ENCODE measurements at places on chromosomes 5 and 9.

GRCh38 chr9:135536216-135536615, 9.7 kb upstream of the OBP2A start:
- no peak for DNase-seq

DNA sequence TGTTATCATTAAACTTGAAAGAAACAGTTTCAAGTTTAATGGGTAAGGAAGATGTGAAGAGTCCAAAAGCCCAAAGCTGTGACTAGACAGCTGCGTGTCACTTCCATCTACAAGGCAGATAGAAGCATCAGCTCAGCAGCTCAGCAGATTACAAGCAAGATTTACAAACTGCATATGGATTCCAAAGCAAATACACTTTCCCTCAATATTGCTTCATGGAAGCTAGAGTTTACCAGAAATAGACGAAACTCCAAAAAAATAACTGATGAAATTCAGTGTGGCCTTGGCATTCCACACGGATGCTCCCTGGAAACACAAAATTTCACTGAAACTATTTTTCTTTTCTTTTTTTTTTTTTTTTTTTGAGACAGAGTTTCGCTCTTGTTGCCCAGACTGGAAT, 17.9 kb downstream of the MYO10 start:
- DNase-seq = no peak

DNA sequence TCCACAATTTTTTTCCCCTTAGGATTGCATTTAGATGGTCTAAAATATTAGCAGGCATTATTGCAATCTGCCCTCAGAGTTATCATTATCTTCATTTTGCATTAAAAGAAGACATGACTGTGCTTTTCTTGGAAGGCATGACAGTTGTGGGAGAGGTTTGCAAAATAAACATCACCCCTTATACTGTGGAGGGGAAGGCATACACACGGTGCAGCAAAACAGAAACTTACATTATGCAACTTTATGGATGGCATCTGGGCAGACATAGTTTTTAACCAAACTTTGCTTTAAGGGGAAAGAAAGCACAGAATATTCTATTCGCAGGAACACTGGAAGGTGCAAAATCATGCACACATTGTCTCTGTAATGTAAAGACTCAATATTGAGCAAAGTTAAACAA, 505.8 kb upstream of the ADAMTS16 start:
- DNase-seq = no peak

DNA sequence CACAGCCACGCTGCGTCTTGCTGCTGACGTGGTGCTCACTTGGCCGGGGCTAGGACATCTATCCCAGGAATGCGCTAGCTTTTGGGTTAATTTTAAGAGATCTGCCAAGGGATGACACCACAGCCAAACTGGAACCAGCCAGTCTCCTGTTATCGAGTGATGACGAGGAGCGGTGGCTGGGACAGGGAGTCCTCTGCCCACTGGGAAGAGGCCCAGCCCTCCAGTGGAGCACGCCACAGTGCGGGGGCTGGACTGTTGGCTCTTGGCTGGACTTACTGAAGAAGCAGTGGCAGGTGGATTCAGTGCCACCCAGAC, 55.1 kb upstream of the PHYKPL start:
- DNase-seq = no peak

DNA sequence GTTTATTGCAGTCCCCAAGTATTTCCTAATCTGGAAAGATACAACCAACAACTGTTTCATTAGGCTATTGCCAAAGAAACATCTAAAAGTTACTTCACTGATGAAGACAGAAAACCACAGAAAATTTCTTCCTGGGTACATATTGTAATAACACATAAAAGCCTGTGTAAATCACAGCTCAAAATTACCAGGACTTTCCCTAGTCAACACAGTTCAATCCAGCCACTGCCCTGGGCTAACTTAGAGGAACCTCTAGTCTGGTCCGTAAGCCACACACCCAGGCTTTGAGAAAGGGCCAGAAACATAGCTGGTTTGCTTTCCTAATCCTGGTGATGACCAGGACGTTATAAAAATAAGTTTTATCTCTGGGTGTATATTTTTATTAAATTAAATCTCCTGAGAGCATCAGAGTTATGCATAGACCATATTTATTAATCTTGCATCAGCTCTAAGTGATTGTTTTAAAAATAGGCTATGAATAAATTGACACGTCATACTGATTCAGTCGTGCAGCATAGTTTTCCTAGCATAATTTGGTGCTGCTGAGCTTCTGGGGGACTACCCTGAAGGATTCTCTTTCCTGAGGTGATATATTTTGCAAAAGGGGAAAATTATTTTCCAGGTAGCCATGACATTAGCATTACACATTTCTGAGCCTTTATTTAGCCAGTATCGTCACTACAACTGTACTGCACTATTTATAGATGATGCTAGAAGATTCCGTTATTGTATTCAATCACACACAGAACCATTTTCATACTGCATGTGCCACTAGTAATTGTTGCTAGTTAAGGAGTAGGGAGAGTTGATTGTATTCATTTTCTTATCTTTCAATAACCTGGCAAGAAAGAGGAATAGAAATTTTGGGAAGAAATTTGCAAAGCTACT, 12.6 kb upstream of the MUSK start:
- DNase-seq = no peak

- no peak for DNase-seq
Measured at GRCh38 chr9:93246526-93246925, 62.6 kb downstream of the WNK2 start.

DNA sequence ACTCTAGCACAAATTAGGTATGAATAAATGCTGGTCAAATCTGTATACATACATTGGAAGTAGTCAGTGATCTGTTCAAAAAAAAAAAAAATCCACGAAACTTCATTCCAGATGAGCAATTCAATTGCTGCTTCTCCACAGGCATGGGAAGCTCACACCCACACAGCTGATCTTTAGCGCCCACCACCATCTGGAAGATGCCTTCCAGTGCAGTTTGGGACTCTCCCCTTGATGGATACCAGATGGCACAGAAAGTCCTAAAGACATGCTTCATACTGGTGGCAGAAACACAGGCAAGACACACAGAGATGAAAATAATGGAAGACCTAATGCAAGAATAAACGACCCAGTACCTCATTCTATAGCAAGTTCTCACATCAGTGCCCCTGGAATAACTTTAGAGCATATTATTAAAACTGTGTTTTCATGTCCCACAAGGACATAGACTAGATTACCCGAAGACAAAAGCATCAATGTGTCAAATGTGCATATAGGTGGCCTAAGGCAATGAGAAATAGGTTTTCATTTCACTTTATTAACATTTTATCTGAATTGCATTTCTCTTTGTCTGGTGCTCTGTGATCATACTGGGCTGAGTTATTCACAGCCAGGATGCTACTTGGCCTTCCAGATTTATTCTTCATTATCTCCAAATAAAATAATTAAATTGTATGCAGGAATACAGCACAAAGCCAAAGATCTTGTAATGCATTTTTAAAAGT, 135.4 kb upstream of the TAS2R1 start:
- DNase-seq = no peak

- DNase-seq = no peak
Measured at GRCh38 chr5:87850843-87851242, 417.8 kb downstream of the TMEM161B start.
